Retinal pigment epithelial cell (primary cell): ENCODE measurements at places on chromosomes 3 and 15.

DNA sequence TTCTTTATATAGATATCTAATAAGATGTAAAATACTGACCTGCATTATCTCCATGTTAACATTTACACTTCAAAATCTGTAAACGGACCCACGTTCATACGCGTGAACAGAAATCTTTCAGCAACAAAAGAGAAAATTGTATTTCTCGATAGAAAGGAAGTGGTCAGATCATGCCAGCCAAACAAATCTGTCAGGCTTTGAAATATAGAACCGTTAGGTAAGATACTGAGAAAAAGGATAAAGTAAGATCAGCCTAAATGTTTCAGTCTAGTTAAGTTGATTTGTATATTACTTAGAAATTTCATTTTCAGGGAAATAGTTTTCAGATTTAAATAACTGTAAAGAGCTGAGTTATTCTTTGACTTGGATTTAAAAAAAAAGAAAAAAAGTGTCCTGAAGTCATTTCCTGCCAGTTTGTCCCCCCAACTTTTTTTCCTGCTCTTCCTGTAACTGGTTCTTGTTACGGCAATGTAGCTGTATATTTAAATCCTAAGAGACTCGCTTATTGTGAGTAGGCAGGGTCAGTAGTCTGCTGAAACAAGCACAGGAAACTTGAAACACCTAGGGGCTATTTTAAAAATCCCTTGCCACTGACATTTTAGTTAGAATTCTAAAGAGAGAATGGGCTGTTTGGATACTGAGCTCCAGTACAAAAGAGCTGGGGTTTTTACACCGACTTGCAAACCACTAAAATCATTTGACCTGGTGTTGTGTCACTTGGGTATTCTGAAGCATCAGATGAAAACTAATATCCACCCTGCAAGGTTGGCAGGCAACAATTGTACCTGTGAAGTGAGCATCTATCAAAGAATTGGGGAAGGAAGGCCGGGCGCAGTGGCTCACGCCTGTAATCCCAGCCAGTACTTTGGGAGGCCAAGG, 237.5 kb downstream of the UBE2E2 start:
- DNase-seq = no peak

DNA sequence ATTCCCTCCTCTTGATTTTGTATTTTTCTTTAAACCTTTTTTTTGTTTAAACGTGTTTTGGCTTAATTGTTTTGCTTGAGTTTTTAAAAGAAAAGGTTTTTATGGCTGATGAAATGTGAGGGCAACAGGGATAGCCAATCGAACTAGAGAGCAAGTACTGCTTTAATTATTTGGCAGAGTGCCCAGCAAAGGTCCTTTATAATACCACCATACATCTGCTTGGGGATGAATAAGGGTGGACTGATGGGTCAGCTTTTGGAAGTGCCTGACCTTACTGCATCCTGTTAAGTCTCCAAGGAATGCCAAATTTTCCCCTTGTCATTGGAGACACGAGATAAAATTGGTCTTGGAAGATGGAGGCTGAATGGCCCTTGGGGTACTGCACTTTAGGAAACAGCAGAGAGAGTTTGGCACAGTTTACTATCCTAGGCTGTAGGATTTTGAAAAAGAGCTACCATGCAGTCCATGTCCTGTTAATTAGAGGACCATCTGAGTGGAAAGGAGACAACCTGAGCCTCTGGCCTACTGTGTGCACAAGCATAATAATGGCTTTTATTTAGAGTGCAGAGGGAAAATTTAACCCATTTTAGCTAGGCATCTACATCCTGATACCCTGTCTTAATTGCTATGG, 19.8 kb upstream of the MTHFS start:
- DNase-seq = no peak

- peak; percentile 91 for DNase-seq
Measured at GRCh38 chr3:72288955-72289691, 504.2 kb upstream of the PROK2 start.

DNA sequence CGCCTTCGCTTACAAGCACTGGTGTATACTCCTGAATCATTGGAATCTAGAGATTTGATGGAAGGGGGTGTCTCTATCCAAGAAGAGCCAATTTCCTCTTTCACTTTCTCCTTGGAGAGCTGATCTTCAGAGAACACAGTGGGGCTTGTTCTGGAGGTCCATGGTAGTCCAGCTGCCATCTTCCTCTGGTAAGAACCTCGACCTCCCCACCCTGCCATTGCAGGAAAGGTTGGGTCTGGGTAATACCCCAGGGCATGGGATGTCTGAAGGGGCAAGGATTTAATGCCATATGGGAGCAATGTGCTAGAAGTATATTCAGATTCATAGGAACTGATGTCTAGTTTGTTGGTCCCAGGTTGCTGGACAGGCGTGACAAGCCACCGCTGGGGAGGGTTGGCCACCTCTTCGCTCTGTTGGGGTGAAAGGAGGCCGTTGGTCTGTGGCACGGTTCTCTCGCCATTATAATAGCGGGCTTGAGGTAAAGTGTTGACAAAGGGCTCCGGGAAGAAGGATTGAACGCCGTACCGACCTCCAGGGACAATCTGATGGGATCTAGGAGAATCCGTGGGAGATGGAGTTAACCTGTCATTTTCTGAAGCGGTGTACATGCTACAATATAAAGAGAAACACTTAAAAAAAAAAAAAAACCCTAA, 4.8 kb downstream of the EOMES start:
- DNase-seq = no peak

GRCh38 chr3:46934498-46935167, 41.9 kb downstream of the CCDC12 start:
- DNase-seq = no peak

GRCh38 chr3:12807066-12807465, 10.6 kb downstream of the CAND2 start:
- DNase-seq = no peak
